ENCODE measurements at places on chromosomes 6 and 20.

GRCh38 chr6:140636271-140636907 lies 1261.9 kb upstream of the CITED2 start:
- DNase-seq, result no peak

DNA sequence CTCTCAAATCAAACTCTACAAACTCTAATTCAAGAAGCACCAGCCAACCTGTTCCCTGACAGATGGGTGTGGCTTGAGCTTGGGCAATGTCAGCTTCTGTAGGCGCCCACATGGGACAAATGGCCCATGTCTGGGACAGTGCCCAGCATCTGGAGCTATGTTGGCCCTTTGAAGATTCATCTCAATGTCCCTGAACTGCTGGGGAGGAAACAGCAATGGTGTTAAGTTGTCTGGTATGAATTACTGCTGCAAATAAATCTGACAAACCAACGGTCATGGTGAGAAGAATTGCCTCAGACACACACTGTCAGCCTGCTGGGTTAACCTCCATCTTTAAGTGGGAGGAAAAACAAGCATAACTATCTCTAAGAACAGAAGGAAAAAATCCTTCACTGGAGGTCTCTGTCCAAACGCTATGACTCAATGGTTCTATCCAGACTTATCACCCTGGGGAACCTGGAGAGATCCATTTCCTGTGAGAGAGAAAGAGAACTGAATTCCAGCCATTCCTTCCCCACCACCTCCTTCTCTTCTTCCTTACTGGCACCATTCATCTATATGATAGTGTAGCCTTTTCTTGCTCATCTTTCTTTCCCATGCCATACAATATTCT lies 274.9 kb downstream of the CDH26 start:
- no peak for DNase-seq

GRCh38 chr6:123635567-123635966 lies 1.2 kb downstream of the TRDN start:
- DNase-seq, result no peak

GRCh38 chr6:84065693-84066290 lies 32.2 kb downstream of the MRAP2 start:
- DNase-seq, result no peak

DNA sequence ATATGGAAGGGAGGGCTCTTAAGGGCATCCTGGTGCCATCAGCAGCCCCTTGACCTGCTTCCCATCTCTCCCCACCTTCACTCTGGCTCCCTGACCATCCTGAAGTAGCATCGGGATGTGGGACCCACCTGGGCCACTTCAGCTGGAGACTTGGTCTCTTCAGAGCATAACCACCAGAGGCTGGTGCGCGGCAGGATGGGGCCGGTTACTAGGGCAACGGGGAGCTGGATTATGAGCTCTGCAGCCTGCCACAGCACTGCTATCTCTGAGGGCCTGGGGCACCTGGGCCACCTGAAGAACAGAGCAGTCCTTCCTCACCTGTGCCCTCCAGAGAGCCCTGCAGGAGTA lies 79.7 kb downstream of the SYNJ2 start:
- no peak for DNase-seq

DNA sequence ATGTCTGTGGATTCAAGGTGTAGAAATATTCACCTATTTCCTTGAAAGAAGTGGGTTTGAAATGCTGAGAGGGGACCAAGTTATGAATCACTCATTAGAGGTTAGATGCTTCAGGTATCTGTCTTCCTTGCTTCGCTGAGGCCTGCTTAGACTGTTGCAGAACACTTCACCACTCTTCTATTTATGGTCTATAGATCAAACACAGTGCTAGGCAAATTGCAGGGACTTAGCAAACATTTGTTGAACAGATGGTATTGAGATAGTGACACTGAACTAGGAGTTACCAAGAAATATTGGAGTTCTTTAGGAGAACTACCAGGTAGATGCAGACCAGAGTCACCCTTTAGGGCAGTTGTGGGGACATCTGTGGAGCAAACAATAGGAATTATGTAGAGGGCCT lies 123.8 kb downstream of the RFPL4B start:
- DNase-seq, result no peak

DNA sequence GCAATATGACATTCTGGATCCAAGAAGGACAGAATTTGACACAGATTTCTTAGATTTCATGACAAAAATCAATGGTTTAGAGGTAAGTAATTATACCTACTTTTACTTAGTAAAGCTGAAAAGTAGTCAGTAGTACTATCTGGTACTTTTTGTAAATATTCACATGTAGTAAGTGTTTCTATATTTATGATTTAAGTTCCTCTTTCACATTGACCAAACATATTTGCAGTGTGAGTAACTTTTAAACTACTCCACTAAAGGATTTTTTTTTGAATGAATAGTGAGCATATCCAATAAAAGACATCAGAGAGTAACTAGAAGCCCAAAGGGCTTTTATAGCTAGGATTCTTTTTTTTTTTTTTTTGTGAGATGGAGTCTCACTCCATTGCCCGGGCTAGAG lies 60.8 kb downstream of the DNAH8 start:
- no peak for DNase-seq

- no peak for DNase-seq
These were observed 22.4 kb downstream of the MRS2 start for GRCh38 chr6:24425091-24425490.

- no peak for DNase-seq
These were observed 8.7 kb upstream of the ATRN start for GRCh38 chr20:3461911-3462677.

DNA sequence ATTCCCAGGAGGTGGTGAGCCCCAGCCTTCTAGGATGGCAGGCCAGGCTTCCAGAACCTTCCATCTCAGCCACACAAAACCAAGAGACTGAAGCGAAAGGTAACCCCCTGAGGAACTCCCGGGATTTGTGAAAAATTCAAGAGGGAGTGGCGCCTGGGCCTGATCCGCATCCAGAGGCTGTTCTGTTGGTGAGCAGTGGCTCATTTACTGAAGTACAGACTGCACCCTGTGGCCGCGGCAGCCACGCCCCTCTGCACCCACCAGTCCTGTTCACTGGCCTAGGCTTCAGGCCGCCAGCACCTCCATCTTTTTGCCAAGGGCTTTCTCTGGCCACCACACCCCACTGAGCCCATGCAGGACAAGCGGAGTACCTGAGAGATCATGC lies 79.1 kb upstream of the PTPN1 start:
- DNase-seq, result no peak

DNA sequence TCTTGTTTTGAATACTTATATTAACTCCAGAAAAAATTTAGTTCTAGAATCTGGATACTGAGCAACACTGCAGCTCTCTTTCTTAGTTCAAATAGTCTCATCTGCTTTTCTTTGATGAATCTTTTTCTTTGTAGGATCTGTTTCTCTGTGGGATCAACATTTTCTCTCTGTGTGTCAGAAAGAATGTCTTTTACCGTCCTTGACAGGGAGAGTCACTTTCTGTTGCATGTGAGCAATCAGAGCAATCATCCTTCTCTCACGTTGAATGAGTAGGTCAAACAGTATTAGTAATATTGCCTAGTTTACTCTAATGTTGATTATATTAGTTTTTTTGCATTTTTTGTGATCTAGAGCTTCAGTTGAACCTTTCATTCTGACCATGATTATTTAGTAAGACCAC lies 130.9 kb downstream of the TRMT11 start:
- no peak for DNase-seq

- DNase-seq, result no peak
These were observed 608.9 kb downstream of the MAFB start for GRCh38 chr20:40080041-40080652.

- no peak for DNase-seq
These were observed 1.6 kb downstream of the MAP1LC3A start for GRCh38 chr20:34560141-34560523.

DNA sequence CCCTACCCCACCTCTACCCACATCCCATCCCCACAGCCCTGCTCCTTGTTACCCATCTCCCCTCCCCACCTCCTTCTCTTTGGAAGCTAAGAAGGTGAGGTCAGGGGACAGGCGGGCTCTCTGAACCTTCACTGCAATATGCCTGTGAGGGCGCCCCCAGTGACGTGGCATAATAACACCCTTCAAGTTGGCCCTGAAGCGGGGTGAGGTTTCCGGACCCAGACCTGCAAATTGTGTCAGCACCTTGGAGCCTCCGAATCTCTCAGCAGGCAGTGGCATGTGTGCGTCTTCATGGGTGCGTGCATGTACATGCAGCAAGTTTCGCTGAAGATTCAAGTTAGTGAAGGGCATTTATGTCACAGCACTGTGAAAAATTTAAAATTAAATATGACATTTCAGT lies 114.6 kb downstream of the SOBP start:
- DNase-seq, result no peak

DNA sequence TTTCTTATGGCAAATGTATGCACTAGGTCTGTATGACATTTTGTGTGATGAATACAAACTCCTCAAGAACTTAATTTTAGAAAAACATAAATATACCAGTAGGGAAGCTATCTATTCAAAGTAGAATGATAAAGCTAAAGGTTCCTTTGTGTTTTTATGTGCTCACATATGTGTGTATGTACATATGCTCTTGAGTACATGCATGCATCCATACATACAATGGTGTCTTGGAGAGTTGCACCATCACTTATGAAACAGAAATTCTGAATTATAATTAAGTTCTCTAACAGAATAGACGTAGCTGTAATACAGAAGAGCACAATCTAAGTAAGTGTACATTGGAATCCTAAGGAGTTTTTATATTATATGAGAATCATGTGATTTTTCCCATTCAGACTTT lies 2.3 kb downstream of the NKAIN2 start:
- DNase-seq, result no peak

DNA sequence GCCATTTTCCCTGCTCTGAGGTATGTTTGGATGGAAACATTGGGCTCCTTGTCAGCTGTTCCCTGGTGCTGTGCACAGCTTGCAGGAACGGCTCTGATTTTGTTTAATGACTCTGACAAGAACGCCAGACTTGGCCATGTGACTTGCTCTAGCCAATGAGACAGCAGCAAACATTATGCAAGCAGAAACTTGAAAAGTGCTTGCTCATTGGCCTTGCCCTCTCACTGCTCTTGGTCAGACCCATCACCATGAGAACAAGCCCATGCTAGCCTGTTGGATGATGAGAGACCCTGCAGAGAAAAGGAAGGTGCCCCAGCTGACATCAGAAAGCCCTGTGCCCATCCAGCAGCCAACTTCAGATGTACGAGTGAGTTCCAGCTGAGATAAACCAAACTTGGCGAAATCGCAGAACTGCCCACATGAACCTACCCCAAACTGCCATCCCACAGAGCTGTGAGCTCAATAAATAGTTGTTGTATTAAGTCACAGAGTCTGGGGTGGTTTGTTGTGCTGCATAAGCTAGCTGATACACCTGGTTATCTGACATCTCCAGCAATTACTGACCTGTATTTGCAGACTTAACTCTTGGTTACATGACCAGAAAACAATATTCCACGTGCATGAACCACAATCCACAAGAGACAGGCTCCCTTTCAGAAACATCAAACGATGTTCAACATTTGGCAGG lies 96.9 kb downstream of the JPH2 start:
- no peak for DNase-seq

- DNase-seq, result no peak
These were observed 362.7 kb upstream of the SULF2 start for GRCh38 chr20:48148020-48148419.

DNA sequence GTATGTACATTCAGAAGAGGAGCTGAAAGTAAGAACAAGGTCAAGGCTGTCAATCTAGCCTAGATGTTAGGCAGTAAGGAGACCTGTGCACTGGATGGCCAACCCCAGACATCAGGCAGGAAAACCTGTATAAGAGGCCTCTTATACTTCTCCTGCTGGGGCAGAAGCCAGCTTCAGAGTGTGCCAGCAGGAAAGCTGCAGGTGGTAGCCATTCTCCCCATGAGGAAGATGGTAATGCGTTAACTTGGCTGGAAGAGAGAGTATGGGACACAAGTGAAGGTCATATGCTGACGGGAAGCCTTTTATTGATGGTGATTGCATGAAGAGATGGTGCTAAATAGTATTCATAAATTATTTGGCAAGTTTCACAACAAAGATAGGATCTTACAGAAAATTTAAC lies 20.6 kb downstream of the NHLRC1 start:
- no peak for DNase-seq

GRCh38 chr6:152054441-152054840 lies 247.0 kb downstream of the ESR1 start:
- no peak for DNase-seq

GRCh38 chr20:52684176-52684575 lies 288.0 kb upstream of the TSHZ2 start:
- DNase-seq, result no peak

DNA sequence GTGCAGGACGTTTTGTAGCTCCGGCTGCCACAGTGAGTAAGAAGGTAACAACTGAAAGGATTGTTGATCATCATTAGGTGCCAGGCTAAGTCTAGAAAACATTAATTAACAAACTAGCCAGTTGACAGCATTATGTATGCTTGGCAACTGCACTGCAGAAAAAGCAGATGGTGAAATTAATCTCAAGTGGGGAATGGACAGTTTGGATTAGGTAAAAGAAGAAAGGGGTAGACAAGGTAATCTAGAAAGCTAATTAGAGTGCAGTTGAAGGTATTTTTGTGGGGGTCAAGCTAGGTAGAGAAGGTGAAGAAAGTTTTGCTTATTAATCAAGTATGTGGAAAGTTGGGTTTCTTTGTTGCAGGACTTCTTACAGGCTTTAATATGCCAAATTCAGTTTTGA lies 69.7 kb upstream of the HINT3 start:
- DNase-seq, result no peak

GRCh38 chr6:109781001-109781400 lies 89.9 kb downstream of the FIG4 start:
- no peak for DNase-seq

DNA sequence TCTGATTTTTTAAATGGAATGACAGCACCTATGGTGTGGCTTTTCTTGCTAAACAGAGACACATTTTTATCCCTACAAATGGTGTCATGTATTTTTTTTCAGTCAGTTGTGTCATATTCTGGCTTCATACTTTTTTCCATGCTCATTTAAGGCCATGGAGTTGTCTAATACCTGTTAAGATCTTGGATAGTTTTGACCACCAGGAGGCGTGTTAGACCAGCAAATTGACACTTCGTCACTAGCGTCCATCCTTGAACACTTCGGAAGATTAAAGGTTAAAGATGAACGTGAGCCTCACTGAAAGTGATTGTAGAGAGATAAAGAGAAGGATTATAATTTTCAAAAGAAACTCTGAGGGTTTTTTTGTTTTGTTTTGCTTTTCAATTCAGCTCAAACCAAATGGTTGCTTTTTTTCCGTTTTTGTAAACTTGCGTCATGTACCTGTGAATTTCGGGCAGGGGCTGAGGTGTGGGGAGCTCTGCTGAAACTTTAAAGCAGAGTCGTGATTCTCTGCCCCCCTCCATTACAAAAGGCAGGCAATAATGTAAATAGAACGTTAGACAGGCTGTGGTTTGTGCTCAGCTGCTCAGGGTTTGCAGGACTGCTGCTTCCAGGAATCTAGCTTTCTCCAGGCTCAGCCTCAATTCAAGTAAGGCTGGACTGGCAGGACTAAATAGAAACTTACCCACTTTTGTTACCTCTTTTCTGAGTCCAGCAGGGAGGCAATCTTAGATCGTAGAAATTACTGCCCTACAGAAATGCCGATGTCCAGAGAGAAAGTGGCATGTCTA lies 245.1 kb downstream of the FOXA2 start:
- DNase-seq, result no peak

Data from stimulated activated CD8-positive, alpha-beta memory T cell treated with anti-CD3 and anti-CD28 coated beads, Interleukin-7, amount 100 ng/mL, for 1 hour (primary cell).